ENCODE measurements at places on chromosomes 1 and 21.

- DNase-seq = no peak
Measured at GRCh38 chr1:240967070-240967724, 355.2 kb upstream of the GREM2 start.

DNA sequence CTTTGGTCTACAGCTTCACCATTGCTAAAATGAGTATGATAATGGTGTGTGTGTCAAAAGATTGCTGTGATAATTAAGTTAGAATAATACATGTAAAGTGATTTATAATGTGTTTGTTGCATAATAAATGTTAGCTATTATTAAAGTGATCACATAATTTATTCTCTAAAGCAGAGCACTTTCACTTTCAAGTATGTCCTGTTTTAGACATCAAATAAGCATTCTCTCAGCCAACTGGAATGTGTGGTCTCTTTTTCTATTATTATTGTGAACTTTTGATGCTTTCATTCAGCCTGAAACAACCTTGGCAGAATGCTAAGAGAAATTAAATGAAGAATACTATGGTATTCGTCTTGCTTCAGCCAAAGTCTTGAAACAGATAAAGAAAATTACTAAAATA, 102.8 kb upstream of the COL11A1 start:
- no peak for DNase-seq

- no peak for DNase-seq
Measured at GRCh38 chr1:95219407-95219806, 14.6 kb upstream of the RWDD3 start.

- no peak for DNase-seq
Measured at GRCh38 chr1:156080863-156081179, 1.4 kb downstream of the MEX3A start.
